ENCODE measurements at places on chromosomes 1 and 21. TPM values are rescaled to one million over a fixed set of nuclear protein-coding genes. Genes with fewer than 3 reads are reported as not detected.

MYCL gene
- total RNA-seq = 0.84 TPM

CDK18 gene
- total RNA-seq = 5.9 TPM

CYP4X1 gene
- 40.6 TPM for total RNA-seq

FLG gene
- total RNA-seq = not detected

KIF17 gene
- total RNA-seq = 4.2 TPM

SPRR2F gene
- not detected for total RNA-seq
